ENCODE measurements at places on chromosomes 7 and 10.

- DNase-seq, result no peak
Measured at GRCh38 chr10:28984431-28984830, 304.4 kb upstream of the LYZL1 start.

DNA sequence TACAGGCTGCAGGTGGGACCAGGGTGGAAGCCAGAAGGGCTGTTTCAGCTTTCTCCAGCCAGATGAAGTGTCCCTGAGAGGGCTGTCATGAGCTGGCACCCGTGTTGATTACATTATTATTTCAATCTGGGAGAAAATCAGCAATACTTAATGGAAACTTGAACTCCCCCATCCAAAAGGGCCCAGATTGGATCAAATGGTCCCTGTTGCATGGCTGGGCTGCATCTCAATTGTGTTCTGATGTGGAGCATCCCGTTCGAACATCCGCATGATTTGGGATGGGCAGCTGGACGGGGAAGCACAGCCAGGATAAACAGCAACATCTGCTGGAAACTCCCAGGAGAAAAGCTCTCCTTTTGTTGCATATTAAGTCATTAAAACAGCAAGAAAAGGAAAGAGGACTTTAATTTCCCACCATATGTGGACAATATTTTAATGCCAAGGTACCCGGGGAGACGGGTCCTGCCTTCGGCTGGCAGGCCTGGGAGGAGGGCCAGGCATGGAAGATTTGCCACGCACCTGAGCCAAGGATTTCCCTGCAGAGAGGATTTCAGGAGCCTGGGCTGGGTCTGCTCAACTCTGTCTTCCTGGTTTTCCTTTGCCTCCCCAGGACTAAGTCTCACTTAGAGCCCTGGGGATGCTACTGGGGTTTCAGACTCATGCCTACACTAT, 52.4 kb downstream of the NPTX2 start:
- DNase-seq, result no peak

- no peak for DNase-seq
Measured at GRCh38 chr10:76231286-76231934, 800.0 kb downstream of the LRMDA start.

- no peak for DNase-seq
Measured at GRCh38 chr7:139830782-139831501, 1.9 kb downstream of the TBXAS1 start.

DNA sequence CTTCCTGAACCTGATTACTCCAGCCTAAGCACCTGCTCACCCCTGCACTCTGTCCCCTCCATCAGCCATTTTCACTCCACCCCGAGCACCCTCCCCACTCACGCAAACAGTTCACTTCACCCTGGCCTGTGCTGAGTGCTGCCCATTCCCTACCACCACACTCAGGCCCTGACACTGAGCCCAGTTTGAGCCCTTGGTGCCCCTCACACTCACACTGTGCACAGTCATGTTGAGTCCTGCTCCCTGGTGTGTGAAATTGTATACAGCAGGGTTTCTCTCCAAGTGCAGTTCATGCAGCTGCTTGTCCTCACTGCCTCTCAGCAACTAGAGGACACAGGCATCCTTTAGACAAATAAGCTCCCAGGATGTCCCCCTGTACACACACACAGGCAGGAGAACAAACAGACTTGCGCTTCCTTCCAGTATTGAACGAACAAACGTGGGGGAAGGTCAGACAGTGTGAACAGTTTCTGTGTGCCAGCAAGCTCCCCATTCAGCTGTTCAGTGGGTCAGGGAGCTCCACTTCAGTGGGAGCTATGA, 6.8 kb downstream of the MYO1G start:
- DNase-seq, result no peak

- no peak for DNase-seq
Measured at GRCh38 chr7:124310934-124311390, 278.1 kb upstream of the TMEM229A start.

GRCh38 chr7:3592401-3593134, 291.5 kb downstream of the SDK1 start:
- no peak for DNase-seq

- no peak for DNase-seq
Measured at GRCh38 chr7:84629216-84629615, 434.6 kb upstream of the SEMA3A start.

DNA sequence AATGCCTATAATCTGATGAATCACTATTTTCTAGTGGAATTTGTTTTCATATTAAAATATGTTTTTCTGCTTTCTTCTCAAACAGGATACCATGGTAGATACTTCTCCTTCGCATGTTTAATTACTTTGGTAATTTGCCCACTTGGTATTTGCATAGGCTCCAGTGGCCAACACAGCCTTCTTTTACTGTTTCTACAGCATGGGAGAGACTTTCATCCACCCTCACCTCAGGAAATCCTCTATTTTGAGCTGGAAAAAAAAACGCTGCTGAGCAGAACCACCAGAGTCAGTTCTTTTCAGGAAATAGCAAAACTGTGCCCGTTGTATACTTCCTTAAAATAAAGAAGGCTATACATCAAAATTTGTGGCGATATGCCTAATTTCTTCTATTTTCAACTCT, 213.3 kb downstream of the MDFIC start:
- DNase-seq, result no peak

DNA sequence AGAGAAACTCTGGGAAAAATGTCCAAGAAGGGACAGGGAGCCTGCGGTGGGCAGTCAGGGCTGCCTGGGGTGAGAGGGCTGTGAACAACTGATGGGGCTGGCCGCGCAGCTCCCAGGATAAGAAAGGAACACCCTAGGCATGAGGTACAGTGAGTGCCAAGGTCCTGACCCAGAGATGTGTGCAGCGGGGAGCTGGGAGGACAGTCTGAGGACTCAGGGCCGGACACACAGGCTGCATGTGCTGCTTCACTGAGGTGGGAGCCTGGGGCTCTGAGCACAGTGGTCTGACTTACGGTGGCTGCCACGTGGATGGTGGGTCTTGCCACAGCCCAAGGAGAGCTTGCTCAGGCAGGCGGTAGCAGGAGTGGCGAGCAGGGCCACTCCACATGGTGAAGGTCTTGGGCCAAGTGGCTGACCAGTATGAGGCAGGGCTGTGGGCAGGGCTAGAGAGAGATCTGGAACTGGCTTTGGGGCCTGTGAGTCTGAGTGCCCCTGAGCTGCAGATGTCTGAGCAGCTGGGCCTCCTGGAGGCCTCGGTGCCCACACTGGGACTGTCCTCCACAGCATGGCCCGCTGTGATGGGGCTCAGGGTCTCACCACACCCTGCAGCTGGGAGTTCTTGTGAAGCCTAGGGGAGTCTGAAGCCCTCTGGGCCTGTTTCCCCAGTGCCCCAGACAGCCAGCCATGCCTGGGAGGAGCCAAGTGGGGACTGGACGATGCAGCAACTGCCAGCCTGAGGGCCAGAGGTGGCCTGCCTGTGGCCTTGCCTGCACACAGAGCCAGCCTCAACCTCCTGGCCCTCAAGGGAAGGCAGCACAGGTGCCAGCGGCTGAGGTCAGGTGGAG, 60.3 kb downstream of the RASGEF1A start:
- DNase-seq, result no peak

DNA sequence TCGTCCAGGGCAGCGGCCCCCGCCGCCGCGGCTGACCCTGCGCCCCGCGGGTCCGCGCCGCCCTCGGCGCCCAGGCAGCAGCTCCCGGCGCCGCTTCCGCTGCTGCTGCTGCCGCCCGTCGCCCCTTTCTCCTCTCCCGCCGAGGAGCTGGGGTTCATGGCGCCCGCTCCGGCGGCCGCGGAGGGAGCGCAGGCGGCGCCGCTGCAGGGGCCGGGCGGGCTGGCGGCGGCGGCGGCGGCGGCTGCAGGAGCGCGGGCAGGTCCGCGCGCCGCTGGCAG, 286 bp downstream of the DGKI start:
- DNase-seq, result no peak

DNA sequence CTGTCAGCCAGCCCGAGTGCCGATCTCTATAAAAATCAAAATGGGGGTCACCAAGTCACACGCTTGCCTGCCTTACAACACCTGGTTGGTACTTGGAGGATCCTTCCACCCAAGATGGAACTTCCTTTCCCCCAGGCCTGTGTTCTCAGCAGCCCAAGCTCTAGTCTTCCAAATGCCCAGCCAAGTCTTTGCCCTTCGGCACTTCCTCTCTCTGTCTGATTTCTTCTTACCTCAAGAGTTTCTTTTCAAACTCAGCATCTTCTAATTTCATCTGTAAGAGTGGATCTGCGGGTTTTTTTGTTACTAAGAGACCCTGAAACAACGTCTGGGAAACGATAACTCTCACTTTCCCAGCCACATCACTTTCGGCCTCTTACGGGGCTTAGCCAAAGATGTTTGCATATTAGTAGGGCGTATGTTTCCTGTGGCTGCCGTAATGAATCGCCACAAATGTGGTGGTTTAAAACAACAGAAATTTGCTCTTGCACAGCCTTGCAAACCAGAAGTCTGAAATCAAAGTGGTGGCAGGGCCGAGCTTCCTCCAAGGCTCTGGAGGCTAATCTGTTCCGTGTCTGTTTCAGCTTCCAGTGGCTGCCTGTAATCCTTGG, 219.9 kb downstream of the TCF7L2 start:
- no peak for DNase-seq

GRCh38 chr7:47313564-47313963, 268.3 kb downstream of the TNS3 start:
- DNase-seq, result no peak

DNA sequence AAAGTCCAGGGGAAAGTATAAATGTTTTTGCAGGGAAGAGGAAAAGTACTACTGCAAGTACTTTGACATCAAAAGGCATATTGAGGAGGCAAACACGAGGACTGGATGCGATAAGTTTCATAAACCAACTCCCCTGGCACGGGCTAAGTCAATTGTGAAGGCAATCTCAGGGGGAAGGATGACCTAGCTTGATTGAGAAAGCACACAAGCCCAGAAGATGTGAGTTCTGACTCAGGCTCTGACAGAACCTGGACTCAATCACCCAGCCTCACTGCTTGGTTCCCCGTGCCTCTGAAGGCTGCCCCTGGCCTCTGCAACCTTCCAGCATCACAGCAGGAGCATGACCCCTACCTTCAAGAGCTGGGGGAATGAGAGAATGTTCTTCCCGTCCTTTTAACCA, 93.2 kb upstream of the ZNF438 start:
- DNase-seq, result no peak

GRCh38 chr10:10855151-10855581, 162.5 kb upstream of the CELF2 start:
- no peak for DNase-seq

DNA sequence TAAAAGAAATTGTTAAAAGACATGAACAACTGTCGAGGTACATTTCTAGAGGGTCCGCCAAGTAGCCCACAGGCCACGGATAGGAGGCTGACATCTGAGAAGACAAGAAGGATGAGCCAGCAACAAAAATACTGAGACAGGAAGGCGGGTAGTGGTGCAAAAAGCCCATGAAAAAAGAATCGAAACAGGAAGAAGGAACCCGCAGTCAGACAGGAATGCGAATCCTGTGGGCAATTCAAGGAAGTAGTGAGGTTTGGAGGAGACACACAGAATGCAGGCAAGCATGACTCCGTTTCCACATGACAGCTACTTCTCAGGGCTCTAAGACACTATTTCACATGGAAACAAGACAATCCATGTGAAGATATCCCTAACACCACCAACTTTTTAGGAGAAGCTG, 125.2 kb downstream of the DOCK4 start:
- no peak for DNase-seq

DNA sequence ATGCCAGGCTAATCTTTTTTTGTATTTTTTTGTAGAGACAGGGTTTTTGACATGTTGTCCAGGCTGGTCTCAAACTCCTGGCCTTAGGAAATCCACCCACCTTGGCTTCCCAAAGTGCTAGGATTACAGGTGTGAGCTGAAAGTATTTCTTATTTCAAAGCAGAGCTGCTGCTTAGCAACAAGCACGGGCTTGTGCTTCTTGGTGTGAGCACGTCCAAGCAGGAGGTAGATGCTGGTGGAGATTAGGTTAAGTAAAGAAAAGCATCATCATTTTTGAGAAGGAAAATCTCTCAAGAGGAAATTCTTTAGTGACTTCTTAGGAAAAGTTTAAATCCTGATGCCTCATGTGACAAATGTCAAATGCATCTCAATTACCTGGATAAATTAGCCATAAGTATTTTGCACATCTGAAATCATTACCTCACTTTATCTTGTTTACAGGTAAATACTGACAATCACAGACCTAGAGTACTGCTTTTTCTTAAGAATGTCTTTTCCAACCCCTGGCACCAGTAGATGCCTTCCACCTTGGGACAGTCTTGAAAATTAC, 431.8 kb upstream of the FZD8 start:
- no peak for DNase-seq

DNA sequence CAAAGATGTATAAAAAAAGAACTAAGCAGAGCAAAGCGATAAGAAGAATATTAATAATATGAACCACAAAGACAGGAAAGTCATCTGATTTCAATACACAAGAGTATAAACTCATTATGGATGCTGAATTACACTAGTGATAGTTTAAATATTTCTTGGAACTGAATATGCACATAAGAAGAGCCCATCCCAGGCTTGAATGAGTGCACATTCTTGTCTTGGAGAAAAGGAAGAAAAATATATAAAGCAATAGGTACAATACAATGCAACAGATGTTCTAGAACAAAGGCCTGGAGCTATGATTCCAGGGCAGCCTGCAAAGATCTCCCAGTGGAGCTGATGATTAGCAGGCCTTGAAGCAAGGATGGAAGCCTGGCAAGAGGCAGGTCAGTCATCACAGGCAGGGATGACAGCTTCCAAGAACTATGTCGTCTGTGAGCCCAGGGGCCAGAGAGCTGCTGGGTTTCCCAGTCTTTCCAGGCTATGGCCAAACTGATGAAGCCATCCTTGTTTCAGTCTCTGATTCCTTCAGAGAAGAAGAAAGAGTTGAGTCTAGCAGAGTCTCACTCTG, 277.6 kb downstream of the KCNMA1 start:
- DNase-seq, result no peak

DNA sequence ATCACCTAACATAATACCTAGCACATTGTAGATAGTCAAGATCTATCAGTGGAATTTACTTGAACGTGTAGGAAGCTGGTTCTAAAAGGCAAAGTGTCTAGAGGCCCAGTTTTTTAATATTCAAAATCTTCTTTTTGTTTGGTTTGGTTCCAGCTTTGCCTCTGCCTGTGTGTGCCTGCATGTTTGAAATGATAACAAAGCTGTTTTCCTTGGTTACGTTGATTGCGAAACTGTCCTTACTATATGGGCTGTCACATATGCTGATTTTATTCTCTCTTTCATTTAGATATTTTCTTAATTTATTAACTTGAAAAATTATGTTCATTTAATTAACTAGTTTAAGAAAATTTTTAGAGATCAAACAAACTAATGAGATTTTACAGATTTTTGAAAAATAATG, 237.3 kb downstream of the SEMA3A start:
- DNase-seq, result no peak
